Stimulated activated CD4-positive, alpha-beta T cell treated with anti-CD3 and anti-CD28 coated beads, Interleukin-2, amount 100 ng/mL, for 24 hours (primary cell): ENCODE measurements at places on chromosomes 2 and 18.

DNA sequence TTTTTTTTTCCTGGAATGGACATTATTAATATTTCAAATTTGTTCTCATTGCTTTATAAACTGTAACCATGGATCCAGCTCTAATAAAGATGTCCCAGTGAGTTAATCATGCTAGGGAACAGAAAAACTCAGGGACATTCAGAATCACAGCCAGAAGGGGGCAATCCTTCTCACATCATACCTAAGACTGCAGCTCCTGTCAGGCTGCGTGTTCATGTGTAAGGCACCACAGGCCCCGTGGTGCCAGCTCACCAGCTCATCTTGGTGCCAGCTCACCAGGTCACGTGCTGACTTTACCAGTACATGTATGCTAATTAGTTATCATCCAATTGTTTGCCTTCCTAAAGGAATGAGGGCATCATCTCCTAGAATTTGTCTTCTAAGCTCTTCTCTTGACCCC lies 84.7 kb upstream of the NEDD4L start:
- DNase-seq: no peak

DNA sequence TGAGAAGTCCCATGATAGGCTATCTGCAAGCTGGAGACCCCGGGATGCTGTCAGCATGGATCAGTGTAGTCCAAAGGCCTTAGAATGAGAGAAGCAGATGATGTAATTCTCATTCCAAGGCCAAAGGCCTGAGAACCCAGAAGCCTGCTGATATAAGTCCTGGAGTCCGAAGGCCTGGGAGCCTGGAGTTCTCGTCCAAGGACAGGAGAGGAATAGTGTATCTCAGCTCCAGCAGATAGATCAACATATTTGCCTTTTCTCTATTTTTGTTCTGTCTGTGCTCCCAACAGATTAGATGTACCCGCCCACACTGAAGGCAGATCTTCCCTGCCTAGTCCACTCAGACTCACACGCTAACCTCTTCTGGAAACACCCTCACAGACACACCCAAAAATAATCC lies 454.9 kb upstream of the CHAC2 start:
- DNase-seq: no peak

- DNase-seq: no peak
Measured at GRCh38 chr2:229059331-229060033, 211.6 kb downstream of the PID1 start.

- DNase-seq: no peak
Measured at GRCh38 chr2:220076734-220077133, 449.3 kb downstream of the SLC4A3 start.

DNA sequence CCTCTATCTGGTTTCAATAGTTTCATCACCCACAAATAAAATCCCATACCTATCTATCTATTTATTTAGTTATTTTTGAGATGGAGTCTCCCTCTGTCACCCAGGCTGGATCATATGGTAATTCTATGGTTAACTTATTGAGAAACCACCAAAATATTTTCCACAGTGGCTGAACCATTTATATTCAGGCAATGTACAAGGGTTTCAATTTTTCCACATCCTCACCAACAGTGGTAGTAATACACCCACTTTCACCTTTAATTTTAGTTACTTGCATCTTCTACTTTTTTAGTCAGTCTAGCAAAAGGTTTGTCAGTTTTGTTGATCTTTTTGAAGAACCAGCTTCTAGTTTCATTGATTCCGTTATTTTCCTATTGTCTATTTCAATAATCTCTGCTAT lies 46.1 kb upstream of the PHLPP1 start:
- no peak for DNase-seq

GRCh38 chr2:189621781-189622180 lies 39.5 kb upstream of the ASNSD1 start:
- no peak for DNase-seq
